Adipose tissue (tissue), 3 donors: ENCODE measurements at places on chromosomes 6 and 20. TPM values are rescaled to one million over a fixed set of nuclear protein-coding genes. Genes with fewer than 3 reads are reported as not detected.

The MYB gene
- polyA plus RNA-seq = 0.22 TPM

The ARFGEF3 gene
- 1.2 TPM for polyA plus RNA-seq

The AVP gene
- not detected for polyA plus RNA-seq

The STMN3 gene
- 12.6 TPM for polyA plus RNA-seq

The MUC22 gene
- polyA plus RNA-seq = not detected

The SEC63 gene
- polyA plus RNA-seq = 37.9 TPM

The DEFB132 gene
- 1.9 TPM for polyA plus RNA-seq

The MUCL3 gene
- polyA plus RNA-seq = 2.7 TPM

The KIF25 gene
- polyA plus RNA-seq = 0.65 TPM

The SIM1 gene
- not detected for polyA plus RNA-seq

The VSTM2L gene
- polyA plus RNA-seq = 0.90 TPM

The MCUR1 gene
- polyA plus RNA-seq = 9.7 TPM

The TP53INP2 gene
- 22.5 TPM for polyA plus RNA-seq

The PTK6 gene
- polyA plus RNA-seq = 1.6 TPM

The FBXO30 gene
- polyA plus RNA-seq = 1.3 TPM

The RNF39 gene
- 1.0 TPM for polyA plus RNA-seq

The TNFRSF6B gene
- polyA plus RNA-seq = 92.8 TPM

The BMP7 gene
- 0.43 TPM for polyA plus RNA-seq

The CAGE1 gene
- not detected for polyA plus RNA-seq

The RHAG gene
- 0.04 TPM for polyA plus RNA-seq

The SYNDIG1 gene
- 0.07 TPM for polyA plus RNA-seq

The EYS gene
- 0.21 TPM for polyA plus RNA-seq

The PHACTR2 gene
- 9.0 TPM for polyA plus RNA-seq

The PAK5 gene
- polyA plus RNA-seq = 0.44 TPM

The IL17F gene
- not detected for polyA plus RNA-seq

The PROKR2 gene
- not detected for polyA plus RNA-seq

The GNMT gene
- 6.0 TPM for polyA plus RNA-seq

The FAXC gene
- polyA plus RNA-seq = not detected

The VWA7 gene
- polyA plus RNA-seq = not detected

The BPIFB2 gene
- polyA plus RNA-seq = not detected

The APOM gene
- polyA plus RNA-seq = 3.6 TPM

The ZSCAN26 gene
- 4.5 TPM for polyA plus RNA-seq

The RNF182 gene
- 0.16 TPM for polyA plus RNA-seq

The PTGIS gene
- polyA plus RNA-seq = 15.9 TPM

The SLC17A1 gene
- polyA plus RNA-seq = not detected

The ECT2L gene
- polyA plus RNA-seq = not detected

The SLC4A11 gene
- polyA plus RNA-seq = 0.29 TPM

The MAS1 gene
- not detected for polyA plus RNA-seq

The EFCAB8 gene
- polyA plus RNA-seq = not detected

The SPATA25 gene
- 1.0 TPM for polyA plus RNA-seq

The TRIM10 gene
- not detected for polyA plus RNA-seq

The SIRPA gene
- polyA plus RNA-seq = 7.9 TPM

The C6orf132 gene
- polyA plus RNA-seq = 6.2 TPM

The MLIP gene
- polyA plus RNA-seq = 0.98 TPM

The RSPO3 gene
- 68.6 TPM for polyA plus RNA-seq
